ENCODE measurements at places on chromosomes 1 and 21.

GRCh38 chr21:22536509-22536908 lies 1538.3 kb downstream of the NCAM2 start:
- DNase-seq, result no peak

DNA sequence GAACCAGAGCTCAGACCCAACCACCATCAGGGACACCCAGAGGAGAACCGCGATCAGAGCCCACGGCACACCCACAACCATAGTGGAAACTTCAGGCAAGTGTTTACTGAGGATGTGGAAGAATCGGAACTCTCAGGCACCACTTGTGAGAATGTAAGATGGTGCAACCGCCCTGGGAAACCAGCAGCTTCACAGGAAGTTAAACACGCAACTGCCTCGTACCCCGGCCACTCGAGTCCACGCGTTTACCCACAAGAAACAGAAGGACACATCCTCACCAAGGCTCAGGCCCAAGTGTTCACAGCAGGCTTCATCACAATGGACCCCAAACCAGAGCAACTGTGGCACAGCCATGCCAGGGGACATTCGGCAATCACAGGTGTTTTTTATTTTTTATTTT lies 51.4 kb upstream of the COL6A2 start:
- DNase-seq, result no peak

DNA sequence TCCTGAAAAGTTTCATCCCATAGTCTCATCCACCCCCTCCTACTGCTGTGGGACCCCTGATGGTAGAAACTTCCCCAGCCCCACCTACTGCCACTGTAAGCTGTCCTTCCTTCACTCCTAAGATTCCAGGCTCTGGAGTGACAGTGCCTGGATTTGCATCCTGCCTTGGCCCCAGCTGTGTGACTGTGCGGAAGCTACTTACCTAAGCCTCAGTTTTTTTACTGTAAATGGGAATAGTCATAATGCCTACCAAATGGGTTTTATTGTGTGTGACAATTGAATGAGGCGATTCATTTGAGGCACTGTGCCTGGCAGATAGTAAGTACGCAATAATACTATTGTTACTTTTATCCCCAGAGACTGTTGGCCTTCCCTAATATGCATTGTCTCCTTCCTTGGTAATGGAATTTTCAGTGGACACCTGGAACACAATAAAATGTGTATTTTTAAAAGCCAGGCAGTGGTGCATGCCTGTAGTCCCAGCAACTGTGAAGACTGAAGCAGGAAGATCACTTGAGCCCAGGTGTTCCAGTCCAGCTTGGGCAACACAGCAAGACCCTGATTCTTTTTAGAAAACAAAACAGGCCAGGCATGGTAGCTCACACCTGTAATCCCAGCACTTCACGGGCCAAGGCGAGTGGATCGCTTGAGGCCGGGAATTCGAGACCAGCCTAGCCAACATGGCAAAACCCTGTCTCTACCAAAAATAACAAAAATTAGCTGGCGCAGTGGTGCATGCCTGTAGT lies 55.0 kb upstream of the ZNF326 start:
- DNase-seq, result no peak

GRCh38 chr1:29674627-29675326 lies 438.5 kb downstream of the PTPRU start:
- DNase-seq, result no peak

GRCh38 chr1:29625084-29625420 lies 388.7 kb downstream of the PTPRU start:
- no peak for DNase-seq

GRCh38 chr1:76225526-76225925 lies 151.0 kb downstream of the ST6GALNAC3 start:
- no peak for DNase-seq

GRCh38 chr1:192003295-192004077 lies 154.8 kb upstream of the RGS18 start:
- DNase-seq, result no peak

- DNase-seq, result no peak
Measured at GRCh38 chr1:35692317-35692716, 26.4 kb downstream of the C1orf216 start.

DNA sequence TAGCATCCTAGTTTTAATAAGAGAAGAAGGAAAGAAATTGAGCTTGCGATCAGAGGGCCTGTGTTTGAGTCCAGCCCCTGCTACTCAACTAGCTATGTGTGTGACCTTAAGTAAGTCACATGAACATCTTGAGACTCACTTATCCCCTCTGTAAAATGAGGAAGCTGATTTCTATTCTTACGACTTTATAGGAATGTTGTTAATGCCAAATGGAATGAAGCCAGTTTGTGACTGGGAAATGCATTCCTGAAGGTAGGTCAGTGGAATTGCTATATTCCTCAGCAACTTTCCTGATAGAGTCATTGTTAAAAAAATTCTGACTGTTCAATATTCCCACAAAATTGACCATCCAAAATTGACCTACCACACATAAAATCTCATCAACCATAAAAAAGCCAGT lies 14.9 kb downstream of the FASLG start:
- peak; percentile 11 for DNase-seq

GRCh38 chr1:51321924-51322280 lies 8.5 kb downstream of the TTC39A start:
- DNase-seq, result no peak

DNA sequence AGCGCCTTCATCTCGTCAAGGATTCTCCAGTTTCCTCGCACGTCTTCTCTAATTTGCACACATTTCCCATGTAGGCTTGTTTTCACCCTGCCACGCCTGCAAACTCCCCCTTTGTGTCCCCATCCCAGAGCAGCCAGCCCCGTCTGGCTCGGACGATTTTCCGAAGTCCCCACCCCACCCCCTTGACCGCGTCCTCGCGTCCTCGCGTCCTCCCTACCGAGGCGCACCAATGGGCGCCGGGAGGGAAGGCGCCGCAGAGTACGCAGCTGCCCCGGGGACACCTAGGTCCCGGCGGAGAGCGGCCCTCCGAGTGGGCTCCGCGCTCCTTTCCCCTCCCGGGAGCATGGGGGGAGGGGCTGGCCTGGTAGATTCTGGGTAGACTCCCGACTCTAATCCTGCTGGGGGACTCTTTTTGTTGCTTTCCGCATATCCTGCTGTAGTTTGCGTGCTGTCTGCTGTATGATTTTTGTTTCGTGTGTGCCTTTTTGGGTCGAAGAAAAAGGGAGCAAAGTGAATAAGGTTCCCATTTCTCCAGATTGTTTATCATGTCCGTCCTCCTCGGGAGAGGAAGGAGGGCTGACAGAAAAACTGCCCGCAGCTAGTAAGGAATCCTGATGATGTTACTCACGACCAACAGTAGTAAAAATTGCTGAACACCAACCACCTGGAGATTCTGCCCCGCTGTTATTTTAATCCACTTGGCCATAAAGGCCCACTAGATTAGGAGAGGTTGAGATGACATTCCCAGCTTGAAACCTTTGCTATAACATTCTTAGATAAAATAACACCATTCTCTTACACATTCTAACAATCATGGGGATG lies 1.5 kb downstream of the CACHD1 start:
- no peak for DNase-seq

GRCh38 chr1:209777587-209777986 lies 6.8 kb downstream of the C1orf74 start:
- no peak for DNase-seq

DNA sequence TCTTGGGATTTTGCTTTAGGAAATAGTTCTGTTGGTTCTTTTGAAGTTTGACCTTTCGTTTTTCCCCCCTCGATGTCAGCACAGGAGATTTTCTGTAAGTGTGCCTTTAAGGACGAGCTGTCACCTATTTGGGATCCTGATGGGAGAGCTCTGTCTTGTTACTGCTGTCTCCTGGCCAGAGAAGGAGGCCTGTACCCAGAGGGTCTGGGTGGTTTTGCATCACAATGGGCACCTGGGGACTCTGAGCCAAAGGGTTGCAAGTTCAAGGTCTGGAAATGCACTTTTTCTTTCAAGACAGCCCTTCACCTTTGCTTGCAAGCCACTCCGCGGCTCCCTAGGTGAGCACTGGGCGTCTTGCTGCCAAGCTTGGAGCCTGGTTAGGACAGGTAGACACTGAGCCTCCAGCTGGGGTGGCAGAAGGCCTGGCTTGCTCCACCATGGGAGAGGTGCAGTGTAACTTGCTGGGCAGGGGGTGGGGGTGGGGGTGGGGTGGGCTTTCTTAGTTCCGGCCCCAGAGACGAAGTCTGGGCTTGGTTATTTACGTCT lies 2.9 kb downstream of the AJAP1 start:
- DNase-seq, result no peak

DNA sequence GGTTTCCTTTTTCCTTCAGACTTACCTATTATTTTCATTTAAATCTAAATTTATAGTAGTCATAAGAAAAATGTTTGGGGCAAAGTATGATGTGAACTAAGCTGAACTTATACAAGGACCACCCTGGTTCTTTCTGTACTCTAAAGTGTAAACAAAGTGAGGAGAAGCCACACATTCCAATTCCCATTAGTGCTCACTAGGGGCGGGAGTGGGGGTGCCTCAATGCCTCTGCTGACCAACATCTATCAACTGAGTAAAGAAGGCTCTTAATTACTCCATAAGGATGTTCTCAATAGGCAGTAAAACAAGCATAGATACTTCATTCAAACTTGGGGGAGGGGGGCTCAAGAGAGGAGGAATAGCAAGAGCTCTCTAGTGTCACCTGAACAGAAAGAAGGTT lies 151.7 kb downstream of the CDC42BPA start:
- no peak for DNase-seq

DNA sequence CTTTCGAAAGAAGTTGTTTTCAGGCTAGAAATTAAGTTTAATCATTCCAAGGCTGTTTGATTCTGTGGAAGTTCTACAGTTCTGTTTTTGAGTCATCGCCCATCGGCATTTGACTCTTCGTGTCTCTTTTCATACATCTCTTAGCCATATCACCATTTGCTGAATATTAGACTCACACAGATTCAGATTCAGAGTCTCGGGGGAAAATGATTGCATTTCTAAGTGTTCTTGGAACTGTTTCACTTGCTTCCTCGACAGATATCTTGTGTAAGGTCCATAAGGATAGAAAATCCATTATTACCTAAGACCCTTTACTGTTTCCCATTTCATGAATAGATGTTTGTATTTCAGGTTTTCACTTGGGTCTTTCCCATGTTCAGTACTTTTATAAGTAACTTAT lies 237.0 kb upstream of the SGIP1 start:
- no peak for DNase-seq

- DNase-seq, result no peak
Measured at GRCh38 chr1:23083714-23084480, 64.6 kb downstream of the KDM1A start.

DNA sequence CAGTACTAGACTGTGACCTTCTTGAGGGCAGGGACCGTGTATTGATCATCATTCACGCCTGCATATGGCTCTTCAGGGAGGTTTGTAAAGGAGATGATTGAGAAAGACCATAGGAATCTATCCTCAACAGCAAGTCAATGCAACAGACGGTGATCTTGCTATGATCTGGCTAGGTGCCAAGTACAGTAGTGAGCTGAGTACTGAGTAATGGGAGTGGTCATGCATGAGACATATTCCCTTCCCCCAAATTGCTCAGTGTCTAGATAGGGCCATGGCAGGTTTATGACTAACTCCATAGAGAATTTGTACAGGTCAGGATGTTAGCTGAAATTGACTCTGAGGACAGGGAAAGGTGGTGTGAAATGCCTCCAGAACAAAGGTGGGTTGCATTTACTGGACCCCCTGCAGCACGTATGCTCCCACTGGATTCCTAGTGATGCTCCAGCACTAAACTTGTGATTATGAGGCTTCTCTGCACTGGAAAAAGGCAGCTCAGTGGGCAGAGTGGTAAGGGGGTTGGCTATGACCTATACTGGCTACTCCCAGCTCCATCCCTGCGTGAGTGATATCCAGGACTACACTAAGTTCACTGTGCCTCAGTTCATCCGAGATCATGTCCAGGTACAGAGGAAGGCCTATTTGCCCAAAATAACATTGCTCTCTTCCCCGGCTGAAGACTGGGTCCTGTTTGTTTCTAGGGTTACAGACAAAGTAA lies 37.2 kb downstream of the KCNJ6 start:
- DNase-seq, result no peak

GRCh38 chr1:8818325-8818775 lies 910 bp upstream of the RERE start:
- DNase-seq, result peak; percentile 70

- no peak for DNase-seq
Measured at GRCh38 chr1:239744851-239745250, 346.8 kb upstream of the FMN2 start.

- no peak for DNase-seq
Measured at GRCh38 chr1:11138952-11139351, 39.3 kb upstream of the EXOSC10 start.

DNA sequence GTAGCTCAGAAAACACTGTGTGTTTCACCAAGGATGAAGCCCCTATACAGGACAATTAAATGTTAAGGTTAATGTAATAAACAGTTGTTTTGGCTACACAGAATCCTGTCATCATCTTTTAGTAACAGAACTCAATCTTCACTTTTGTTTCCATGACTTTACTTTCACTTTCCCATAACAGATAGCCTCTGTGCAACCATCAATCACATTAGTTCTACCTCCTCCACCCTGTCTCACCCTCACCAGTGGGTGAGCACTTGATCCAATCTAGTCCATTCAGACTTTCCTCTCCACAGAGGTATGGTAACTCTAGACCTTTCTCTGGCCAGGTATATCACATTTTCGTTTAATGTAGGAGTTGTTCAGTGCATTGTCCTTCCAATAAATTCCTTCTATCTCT lies 1018.5 kb downstream of the ADGRL2 start:
- DNase-seq, result no peak

Measured in foreskin melanocyte (primary cell).